Adrenal gland (tissue), 19 donors: ENCODE measurements at places on chromosomes 13 and 19. TPM values are rescaled to one million over a fixed set of nuclear protein-coding genes. Genes with fewer than 3 reads are reported as not detected.
A peak's percentile ranks its signal among the peaks of the same experiment; 100 is the strongest.

NMRK2 gene
- polyA plus RNA-seq: 1.3 TPM

SBK2 gene
- polyA plus RNA-seq: not detected

GRCh38 chr13:33509642-33510229, 224.2 kb upstream of the STARD13 start:
- DNase-seq: peak; percentile 76

ETV2 gene
- polyA plus RNA-seq: 0.38 TPM

TCF3 gene
- polyA plus RNA-seq: 45.1 TPM

PRR22 gene
- polyA plus RNA-seq: not detected

HSD17B14 gene
- 135 TPM for polyA plus RNA-seq

CCDC70 gene
- not detected for polyA plus RNA-seq

ATXN8OS gene
- polyA plus RNA-seq: not detected

GNA15 gene
- polyA plus RNA-seq: 1.6 TPM

KIRREL2 gene
- 0.15 TPM for polyA plus RNA-seq

DNA sequence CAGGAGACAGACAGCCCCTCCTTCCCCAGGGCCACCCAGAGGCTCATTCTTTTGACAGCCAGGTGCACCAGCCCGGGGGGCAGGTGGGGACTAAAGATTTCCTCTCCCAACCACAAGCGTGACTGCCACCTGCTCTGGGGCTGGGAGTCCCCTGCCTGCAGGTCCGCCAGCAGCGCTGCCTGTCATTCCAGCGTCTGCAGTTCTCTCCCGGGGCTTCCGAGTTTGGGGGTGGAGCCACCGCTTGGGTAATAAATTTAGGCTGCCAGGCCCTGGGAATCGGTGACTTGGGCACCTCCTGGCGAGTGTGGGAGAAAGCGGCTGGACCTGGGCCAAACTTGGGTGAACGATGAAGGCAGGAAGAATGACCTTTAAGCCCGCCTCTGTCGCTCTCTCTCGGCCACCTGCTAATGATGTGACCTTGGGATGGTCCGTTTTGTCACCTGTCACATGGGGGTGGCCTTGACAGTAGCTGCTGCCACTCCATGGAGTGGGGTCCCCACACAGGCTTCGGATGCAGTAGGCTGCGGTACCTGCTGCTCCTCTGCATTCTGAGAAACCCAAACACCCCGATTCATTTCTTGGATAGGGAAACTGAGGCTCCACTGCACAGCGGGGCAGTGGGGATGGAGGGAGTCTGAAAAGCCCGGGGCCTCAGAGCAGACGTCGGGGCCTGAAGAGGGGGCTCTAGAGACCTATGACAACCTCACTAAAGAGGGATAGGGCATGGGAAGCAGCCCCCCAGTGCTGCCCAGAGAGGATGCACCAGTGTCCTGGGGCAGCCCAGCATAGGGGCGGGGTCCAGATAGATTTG, 12.8 kb downstream of the FUT6 start:
- DNase-seq: peak; percentile 95

GIPC3 gene
- polyA plus RNA-seq: 1.6 TPM

CACNG6 gene
- polyA plus RNA-seq: not detected

GRCh38 chr13:80058626-80059025, 282.3 kb downstream of the SPRY2 start:
- DNase-seq: no peak

DNA sequence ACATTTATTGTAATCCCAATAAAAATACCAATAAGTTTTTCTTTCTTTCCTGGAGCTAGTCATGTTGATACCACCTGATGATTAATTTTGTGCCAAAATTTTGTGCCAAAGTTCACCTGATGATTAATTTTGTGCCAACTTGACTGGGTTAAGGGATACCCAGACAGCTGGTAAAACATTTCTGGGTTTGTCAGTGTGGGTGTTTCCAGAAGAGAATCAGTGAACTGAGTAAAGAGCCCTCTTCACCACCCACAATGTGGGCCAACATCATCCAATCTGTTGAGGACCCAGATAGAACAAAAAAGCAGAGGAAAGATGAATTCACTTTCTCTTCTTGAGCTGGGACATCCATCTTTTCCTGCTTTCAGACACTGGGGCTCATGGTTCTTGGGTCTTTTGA, 292.9 kb downstream of the LMO7 start:
- no peak for DNase-seq

LILRB3 gene
- 2.8 TPM for polyA plus RNA-seq

DNA sequence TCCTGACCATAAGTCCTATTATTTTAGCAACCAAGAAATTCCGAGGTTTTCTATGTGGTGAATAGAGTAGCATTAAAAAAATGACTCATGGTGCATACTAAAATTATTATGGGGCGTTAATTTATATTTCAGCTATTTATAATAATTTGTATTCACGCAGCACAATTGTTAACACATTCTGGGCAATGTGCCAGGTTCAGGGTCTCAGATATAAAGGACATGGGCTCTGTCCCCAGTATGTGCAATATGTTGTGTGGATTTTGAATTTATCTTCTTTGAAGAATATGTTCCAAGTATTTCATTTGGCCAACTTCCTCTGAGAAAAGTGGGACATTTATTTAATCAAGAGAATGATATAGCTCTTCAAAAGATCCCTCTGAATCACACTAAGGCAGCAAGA, 1434.7 kb upstream of the PRR20A start:
- no peak for DNase-seq

- no peak for DNase-seq
These were observed 68.7 kb upstream of the FRY start for GRCh38 chr13:31962731-31963370.

DNA sequence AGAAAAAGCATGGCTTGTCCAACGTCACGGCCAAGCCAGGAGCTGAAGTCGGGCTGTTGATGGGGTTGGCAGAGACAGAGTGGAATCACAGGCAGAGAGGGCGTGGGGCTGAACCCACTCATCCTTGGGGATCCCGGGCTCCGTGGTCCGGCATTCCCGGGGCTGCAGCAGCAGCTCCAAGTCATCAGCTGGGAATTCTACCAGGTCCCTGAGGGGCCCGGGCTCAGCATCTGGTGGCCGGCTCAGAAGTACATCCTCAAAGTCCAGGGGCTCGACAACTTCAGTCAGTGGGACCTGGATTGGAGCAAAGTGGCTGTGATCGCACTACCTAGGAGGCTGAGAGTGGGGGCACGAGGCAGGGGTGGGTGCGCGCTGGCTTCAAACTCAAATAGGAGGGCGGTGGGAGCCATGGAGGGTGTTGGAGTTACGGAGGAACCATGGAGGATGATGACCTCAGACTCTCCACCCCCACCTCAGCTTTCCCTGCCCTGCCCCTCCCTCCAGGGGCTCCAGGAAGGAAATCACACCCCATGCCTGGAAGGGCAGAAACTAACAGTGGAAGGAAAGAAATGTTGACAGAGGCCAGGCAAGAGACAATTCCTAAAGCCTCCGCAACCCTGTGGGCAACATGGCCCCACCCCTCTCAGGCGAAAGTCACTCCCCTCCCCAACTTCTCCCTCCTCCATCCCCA, 9.5 kb downstream of the DOCK6 start:
- no peak for DNase-seq

PLA2G4C gene
- polyA plus RNA-seq: 26.7 TPM

- DNase-seq: no peak
These were observed 23.0 kb upstream of the MTRF1 start for GRCh38 chr13:41286370-41286769.

GRCh38 chr13:100208002-100208401, 119.1 kb downstream of the PCCA start:
- DNase-seq: no peak

DNA sequence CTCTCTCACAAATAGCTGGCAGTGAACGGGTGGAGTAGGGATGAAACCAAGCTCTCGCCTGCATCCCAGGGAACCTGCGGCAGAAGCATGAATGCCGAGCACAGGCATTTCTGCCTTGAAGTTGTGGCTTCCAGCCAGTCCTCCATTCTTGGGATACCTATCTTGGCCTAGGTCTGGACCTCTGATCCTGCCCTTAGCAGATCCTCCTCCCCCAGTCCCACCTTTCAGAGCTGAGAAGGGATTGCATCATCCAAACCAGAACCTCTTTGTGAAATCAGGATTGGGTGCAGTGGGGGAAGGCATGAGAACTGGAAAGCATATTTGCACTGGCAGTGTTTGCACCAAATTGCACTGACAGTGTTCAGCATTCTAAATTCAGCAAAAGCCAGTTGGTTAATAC, 5.8 kb downstream of the ZNF780A start:
- no peak for DNase-seq

GRCh38 chr13:28438598-28439334, 56.2 kb downstream of the FLT1 start:
- DNase-seq: no peak

DNA sequence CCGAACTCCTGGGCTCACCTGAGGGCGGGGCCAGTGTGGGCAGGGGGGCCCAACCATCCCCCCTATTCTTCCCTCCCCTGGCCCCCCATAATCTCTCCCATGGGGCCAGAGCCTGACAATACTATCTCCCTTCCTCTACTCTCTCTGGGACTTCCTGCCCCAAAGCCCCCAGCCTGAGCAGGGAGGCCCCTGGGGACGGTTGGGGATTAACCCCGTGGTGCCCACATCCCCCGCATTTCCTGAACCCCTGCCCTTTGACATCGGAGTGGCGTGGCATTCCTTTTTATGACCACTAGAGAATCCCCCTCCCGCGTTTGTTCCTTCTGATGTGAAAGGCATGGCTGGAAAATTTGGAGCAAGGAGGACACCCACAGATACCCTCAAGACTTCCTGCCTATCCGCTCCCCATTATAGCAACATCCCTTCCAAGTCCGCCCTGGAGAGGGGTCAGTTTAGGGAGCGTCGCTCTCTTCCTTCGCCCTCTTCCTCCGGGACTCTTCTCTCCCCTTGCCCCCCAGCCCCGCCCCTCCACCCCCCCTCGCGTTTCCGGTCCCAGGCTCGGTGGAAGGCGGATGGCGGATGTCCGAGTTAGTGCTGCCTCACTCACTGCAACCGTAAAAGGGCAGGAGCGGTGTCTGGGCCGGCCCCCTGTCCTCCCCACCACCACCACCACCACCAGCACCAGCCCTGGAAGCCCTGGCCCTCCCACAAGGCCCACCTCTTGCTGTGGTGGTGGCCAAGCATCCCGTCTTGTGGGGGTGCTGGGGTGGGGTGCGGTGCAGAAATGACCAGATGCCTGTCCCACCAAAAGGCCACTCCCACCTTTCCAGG, 1.8 kb downstream of the VASP start:
- peak; percentile 72 for DNase-seq

DNA sequence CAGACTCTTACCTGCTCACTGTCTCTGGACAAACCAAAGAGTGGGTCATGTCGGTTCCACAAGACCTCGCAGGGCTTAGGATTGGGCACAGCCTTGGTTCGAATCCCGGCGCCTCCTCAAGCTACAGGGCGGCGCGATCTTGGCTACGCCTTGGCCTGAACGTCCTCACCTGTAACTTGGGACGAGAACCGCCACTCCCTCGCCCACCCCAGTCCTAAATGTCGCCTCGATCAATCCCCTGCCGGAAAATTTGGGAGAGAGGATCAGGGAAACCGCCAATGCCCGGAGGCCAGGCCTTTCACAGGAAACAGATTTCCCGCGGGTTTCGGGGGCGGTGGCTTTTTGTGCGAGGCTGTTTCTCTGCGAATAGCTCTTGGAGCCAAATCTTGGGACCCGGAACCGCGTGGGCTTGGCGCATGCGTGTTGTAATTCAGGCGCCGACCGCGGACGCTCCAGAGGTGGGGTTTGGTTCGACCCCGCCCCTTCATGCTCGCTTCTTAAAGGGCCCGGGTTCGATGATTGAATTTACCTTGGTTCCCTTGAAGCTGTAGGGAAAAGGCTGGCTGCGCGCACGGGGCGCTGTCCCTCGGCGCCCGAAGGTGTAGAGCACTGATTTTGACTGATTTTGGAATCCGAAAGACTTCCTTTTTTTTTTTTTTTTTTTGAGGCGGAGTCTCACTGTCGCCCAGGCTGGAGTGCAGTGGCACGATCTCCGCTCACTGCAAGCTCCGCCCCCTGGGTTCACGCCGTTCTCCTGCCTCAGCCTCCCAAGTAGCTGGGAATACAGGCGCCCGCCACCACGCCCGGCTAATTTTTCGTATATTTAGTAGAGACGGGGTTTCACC, at the start of gene NR2C2AP:
Gene NR2C2AP (minus strand): TSS at position 403 of the 845 bp plus-strand sequence. CDS start 354 bp downstream, at position 49.
- DNase-seq: peak; percentile 91

- DNase-seq: no peak
These were observed 3.1 kb downstream of the PPP1R13L start for GRCh38 chr19:45401815-45402214.

PALM gene
- 72.2 TPM for polyA plus RNA-seq

ZNF324B gene
- polyA plus RNA-seq: 3.6 TPM

DNA sequence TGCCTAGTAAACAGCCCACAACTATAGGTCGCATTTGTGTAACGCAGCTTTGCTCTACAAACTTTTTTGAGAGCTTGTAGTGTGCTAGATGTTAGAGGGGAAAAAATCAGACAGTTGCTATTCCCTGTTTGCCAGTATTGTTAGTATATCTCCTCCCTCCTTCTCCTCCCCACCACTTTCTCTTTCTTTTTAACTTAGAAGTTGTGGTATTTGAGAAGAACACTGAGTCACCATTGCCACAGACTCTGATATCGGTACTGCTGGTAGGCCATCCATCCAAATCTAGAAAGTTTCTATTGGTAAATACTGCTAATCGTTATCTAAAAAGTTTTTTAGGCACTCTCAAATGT, 666 bp downstream of the POMP start:
- DNase-seq: no peak

APLP1 gene
- 278 TPM for polyA plus RNA-seq

GRCh38 chr19:35975608-35976214, 19.3 kb upstream of the SDHAF1 start:
- no peak for DNase-seq

DNA sequence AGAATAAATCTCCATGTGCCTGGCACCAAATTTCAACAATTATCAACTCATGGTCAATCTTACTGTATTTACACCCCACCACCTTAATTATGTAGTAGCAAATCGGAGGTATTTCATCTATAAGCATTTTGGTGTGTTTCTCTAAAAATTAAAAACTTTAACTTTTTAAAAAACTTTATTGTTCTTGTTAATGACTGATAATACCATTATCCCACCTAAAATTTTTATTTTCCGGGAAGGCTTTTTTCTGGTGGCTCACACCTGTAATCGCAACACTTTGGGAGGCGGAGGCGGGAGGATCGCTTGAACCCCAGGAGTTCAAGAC, 453 bp upstream of the PDCD2L start:
- no peak for DNase-seq

ZSCAN4 gene
- 0.16 TPM for polyA plus RNA-seq

- DNase-seq: no peak
These were observed 6.6 kb upstream of the TEX101 start for GRCh38 chr19:43408043-43408442.

CGB8 gene
- polyA plus RNA-seq: not detected
